ENCODE measurements at places on chromosomes 6 and 20.

DNA sequence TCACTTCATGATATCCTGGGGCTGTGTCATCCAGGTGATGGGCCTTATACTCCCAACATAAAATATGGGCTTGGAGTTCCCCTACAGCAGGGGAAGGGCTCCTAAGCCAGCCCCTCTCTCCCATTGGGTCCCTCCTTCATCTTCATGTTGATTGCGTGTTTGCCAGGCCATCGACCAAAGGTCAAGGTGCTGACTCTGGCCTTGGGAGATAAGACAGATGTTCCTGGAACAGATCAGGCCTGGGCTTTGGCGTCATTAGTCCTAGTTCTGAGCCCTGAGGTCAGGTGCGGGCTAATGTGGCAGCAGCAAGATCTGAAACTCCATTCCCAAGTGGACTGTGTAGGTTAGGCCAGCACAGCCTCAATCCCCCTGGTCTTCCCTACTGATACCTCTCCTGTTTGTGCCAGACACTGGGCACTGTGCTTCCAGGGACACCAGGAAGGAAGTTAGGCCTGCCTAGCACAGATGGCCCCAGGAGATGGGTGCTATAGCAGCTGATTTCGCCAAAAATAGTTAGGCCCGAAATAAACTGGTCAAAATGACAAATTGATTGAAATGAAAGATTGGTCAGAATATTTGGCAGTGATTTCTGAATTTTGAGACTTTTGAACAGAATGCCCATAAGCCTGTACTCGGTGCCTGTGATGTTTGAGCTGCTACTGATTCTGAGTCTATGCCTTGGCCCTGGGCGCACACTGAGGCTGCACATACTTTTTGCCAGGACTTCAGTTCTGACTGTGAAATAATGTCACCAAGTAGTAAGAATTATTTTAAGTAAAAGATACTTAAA lies 28.8 kb downstream of the EPB41L1 start:
- no peak for DNase-seq

- DNase-seq, result no peak
Measured at GRCh38 chr6:44068607-44069296, 58.5 kb downstream of the MRPL14 start.

- no peak for DNase-seq
Measured at GRCh38 chr20:63496596-63497120, 2.2 kb downstream of the EEF1A2 start.

GRCh38 chr6:142705054-142705453 lies 239.9 kb downstream of the HIVEP2 start:
- no peak for DNase-seq

DNA sequence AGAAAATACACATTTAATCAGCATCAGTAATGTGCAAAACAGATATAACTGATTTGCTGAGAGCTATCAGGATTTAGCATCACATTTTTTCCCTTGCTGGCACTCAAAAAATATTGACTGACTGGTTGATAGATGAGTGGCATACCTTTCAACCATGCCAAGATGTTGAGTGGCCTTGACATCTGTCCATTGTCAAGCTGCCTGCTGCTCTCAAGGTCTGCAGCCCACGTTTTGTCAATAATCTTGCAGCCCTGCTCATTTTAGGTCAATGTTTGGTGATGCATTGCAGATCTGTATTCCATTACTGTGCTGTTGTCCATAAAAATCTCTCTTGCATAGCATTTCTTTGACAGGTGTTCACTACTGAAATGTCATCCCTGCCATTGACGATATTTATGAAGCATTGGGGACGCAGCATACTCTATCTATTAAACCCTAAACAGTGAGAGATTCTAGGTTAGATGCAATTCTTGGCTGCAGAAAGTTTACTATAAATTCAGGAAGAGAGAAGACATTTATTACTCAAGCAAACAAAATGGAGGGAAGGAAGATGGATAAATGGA lies 111.6 kb downstream of the BFSP1 start:
- peak; percentile 64 for DNase-seq

GRCh38 chr6:122049341-122049740 lies 350.1 kb upstream of the HSF2 start:
- no peak for DNase-seq

DNA sequence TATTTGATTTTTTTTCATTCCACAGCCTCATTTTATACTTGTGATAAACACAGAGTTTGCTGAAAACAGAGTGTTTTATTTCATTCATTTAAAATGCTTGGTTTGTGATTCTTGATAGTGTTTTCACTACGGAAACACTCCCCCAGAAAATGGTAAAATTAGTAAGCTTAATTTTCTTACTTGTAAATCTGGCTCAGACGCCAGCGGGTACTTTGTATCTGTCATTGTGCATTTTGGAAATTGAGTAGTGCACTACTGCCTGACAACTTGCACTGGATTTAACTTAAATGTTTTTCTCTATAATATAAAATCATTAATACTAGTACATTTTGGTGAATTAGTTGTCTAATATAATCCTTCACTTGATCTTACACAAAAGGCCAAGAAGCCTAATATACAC lies 37.0 kb upstream of the HINT3 start:
- DNase-seq, result no peak

- DNase-seq, result no peak
Measured at GRCh38 chr6:11426571-11426970, 111.0 kb upstream of the TMEM170B start.

GRCh38 chr20:17568045-17568788 lies 1.7 kb upstream of the DSTN start:
- DNase-seq, result no peak

GRCh38 chr6:20978151-20978614 lies 443.9 kb downstream of the CDKAL1 start:
- no peak for DNase-seq

- DNase-seq, result no peak
Measured at GRCh38 chr6:13729891-13730290, 18.3 kb upstream of the RANBP9 start.

- no peak for DNase-seq
Measured at GRCh38 chr6:75171567-75171966, 34.3 kb downstream of the COL12A1 start.

GRCh38 chr20:45967551-45968080 lies 4.4 kb downstream of the ZNF335 start:
- no peak for DNase-seq

GRCh38 chr6:33323623-33323948 lies 6.0 kb upstream of the ZBTB22 start:
- no peak for DNase-seq

DNA sequence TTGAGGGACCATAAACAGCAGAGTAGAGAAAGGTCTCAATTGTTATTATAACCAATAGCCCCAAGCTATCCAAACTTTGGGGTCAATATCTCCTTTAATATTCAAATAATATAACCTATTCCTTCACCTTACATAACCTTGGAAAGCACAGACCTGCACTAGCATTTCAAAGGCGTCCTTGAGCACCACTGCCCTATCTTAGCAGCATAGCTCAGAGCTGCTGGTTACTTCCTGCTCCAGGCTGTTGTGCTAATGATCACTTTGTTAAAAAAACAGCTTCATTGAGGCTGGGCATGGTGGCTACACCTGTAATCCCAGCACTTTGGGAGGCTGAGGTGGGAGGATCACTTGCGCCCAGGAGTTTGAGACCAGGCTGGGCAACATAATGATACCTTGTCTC lies 10.5 kb downstream of the SLC35D3 start:
- DNase-seq, result no peak

DNA sequence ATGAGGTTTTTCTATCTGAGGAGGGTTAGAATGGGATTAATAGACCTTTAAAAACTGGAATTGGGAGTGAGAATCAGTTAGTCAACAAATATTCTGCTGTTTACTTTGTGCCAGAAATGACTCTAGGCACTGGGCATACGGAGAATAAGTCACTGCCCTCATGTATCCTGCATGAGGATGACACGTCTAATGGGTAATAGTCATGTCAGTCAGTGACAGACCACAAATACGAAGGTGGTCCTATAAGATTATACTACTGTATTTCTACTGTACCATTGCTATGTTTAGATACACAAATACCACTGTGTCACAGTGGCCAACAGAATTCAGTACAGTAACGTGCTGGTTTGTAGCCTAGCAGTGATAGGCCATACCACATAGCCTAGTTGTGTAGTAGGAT lies 30.7 kb downstream of the ZFAND3 start:
- DNase-seq, result no peak

DNA sequence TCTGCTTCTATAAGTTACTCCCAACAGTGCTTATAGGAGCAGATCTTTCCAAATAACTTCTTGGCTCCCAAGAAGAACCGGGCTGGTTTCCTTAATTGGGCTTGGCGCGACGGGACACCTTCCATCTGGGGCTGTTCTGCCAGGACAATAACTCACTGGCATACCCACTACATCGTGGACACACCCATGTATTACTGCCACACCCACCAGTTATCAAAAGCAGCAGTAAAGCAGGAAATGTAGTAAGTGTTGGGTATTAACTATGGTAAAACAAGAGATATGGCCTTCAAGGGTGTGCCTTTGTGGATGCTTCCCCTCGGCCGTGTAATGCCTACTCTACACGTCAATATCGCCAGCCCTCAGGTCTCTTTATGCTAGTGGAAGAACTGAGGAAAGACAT lies 24.7 kb downstream of the CNKSR3 start:
- DNase-seq, result no peak

GRCh38 chr20:58146081-58146745 lies 82.2 kb downstream of the ANKRD60 start:
- no peak for DNase-seq

DNA sequence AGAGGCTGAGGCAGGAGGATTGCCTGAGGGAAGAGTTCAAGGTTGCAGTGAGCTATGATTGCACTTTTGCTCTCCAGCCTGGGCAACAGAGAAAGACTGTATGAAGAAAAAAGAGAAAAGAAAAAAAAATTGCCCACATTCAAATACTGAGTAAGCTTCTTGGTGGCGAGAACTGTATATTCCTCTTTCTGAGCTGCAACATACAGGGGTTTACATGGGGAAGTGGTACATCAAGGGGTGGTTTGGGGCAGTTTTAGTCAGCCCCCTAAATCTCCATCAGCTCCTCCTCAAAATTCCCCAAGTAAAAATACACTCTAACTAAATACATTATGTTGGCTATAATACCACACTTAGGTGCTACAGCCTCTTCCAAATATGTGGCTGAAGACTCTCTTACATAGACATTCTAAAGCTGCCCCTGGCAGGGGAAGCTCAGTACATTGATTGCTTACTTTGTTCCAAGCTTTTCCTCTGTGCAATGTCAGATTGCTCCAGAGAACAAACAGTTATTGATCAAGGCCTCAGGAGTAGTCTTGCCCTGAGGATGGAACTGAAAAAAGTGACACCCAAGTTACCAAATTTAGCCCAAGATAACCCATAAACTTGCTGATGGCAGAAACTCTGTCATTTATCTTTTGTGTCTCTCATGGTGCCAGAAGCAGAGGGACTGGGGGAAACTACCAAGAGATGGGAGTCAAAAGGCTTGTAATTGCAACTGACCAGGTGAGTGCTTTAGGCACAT lies 107.4 kb upstream of the RIPOR2 start:
- DNase-seq, result no peak

DNA sequence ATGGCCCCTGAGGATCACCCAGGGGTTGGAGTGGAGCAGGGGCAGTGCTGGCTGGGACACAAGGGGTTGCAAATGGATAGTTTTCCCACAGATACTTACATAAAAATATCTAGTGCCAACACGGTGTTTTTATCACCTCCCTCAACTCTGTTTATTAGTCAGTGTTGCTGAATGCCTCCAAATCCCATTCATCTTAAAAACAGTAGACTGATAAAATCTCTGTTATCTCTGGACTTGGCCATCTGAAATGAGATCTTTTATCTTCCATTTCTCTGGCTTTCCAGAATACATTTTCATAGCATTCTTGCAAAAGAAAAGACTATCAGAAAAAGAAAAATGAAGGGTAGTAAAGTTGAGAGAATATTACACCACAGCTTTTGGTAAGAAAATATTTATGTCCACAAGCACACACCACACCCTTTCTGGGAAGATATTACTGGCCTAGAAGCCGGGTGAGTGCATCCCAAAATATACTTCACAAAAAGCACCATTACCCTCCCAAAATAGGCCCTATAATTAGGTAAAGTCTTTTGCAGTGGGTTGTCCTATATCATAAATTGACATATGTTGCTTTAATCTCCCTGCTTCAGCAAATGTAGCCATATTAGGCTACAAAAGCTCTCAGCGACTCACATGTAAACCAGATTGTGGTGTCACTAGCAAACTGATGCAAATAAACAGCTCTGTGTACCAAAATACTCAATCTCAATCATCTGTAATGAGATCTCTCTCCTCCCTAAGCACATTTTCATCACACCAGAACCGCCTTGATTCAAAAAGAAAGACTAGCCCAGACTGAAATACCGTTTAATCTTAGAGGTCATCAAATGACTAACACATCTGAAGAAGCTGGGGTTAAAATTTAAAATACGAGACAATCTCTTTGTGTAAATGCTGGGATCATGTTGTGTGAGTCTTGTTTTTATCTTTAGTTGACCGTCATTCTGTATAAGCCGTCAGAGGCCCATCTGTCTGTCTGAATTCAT lies 96.7 kb downstream of the FYN start:
- DNase-seq, result no peak

GRCh38 chr20:6180531-6180930 lies 57.7 kb upstream of the FERMT1 start:
- DNase-seq, result no peak

- DNase-seq, result no peak
Measured at GRCh38 chr6:31693535-31693934, 9.6 kb downstream of the ABHD16A start.

DNA sequence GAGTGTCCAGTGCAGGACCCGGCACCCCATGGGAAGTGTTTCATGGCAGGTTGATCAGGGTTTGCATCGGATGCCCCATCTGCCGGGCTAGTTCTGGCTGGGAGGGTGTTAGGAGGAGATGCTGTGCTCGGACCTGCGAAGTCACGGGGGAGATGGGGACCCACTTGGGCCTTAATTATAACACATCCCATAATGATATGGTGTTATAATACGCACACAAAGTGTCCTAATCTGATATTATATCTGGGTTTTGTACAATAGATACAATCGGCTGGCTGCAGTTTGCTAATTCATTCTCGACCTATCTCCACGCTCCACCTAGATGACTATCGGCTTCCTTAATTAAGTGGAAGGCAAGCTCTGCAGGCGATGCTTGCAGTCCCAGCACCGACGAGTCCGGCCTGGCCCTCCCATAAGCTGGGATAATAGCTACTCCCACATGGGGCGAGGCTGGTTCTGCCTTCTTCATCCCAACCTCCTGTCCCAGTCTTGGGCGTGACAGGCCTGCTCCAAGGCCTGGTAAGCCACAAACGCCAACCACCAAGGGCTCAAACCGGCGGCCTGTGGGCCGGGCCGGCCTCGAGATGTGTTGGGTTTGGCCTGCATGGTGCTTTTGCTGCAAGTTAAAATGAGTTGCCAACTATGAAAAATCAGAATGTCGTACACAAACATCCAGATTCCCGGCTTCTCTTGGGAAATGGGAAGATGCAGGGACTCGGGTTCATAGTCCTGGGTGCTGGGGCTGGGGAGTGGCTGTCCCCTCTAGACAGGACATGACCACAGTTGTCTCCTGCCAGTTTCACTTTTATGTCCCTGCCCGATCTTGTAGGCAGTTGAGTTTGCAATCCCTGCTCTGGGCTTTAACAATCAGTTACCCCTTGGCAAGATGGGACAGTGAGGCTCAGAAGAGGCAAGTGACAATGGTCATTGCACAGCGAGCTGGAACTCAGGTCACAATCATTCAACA lies 32.7 kb downstream of the CEBPB start:
- no peak for DNase-seq
